ENCODE measurements at places on chromosomes 5 and 9. TPM values are rescaled to one million over a fixed set of nuclear protein-coding genes. Genes with fewer than 3 reads are reported as not detected.

SREK1IP1 gene
- total RNA-seq = 8.1 TPM

SPATA6L gene
- total RNA-seq = 2.8 TPM

TSPAN17 gene
- 64.5 TPM for total RNA-seq

ST8SIA4 gene
- total RNA-seq = 0.23 TPM

TAF1L gene
- not detected for total RNA-seq

SPINK1 gene
- 0.63 TPM for total RNA-seq

TMEM252 gene
- not detected for total RNA-seq

CCNJL gene
- 11.1 TPM for total RNA-seq

ANKRD31 gene
- 0.05 TPM for total RNA-seq

SLC45A2 gene
- not detected for total RNA-seq

KIF12 gene
- total RNA-seq = 2.0 TPM

TMEM250 gene
- 47.5 TPM for total RNA-seq

NTNG2 gene
- 0.83 TPM for total RNA-seq

SLC24A2 gene
- total RNA-seq = not detected

PGM5 gene
- total RNA-seq = not detected

DCTN4 gene
- 18.8 TPM for total RNA-seq

ACOT12 gene
- total RNA-seq = not detected

CBY3 gene
- not detected for total RNA-seq

TMEM174 gene
- not detected for total RNA-seq

ZFP2 gene
- total RNA-seq = 0.06 TPM

SHISAL2B gene
- not detected for total RNA-seq

GRM6 gene
- not detected for total RNA-seq

CER1 gene
- total RNA-seq = not detected

BTF3 gene
- total RNA-seq = 1,119 TPM

SPATA24 gene
- 4.4 TPM for total RNA-seq

DENND1A gene
- 9.4 TPM for total RNA-seq

ZNF454 gene
- total RNA-seq = not detected

RELL2 gene
- total RNA-seq = 5.0 TPM

FAM221B gene
- not detected for total RNA-seq

SLC36A2 gene
- total RNA-seq = not detected

GABRA1 gene
- not detected for total RNA-seq

NR6A1 gene
- 1.8 TPM for total RNA-seq

SCGB3A2 gene
- not detected for total RNA-seq

ZBED3 gene
- total RNA-seq = 4.7 TPM

GARIN3 gene
- total RNA-seq = not detected

FOXD4L3 gene
- 0.12 TPM for total RNA-seq

LEAP2 gene
- 0.62 TPM for total RNA-seq

NSA2 gene
- 145 TPM for total RNA-seq

PRSS3 gene
- 9.9 TPM for total RNA-seq

SLC1A1 gene
- 1.3 TPM for total RNA-seq

UAP1L1 gene
- 10.9 TPM for total RNA-seq

F12 gene
- 22.1 TPM for total RNA-seq

SLC4A9 gene
- total RNA-seq = not detected

WNK2 gene
- total RNA-seq = 5.8 TPM

ST6GALNAC6 gene
- total RNA-seq = 21.6 TPM

FBP2 gene
- 0.06 TPM for total RNA-seq

IFNK gene
- total RNA-seq = not detected

VCP gene
- total RNA-seq = 277 TPM

NUP155 gene
- total RNA-seq = 14.9 TPM

TRIM7 gene
- total RNA-seq = 29.9 TPM

Data from A549 treated with Hydrocortisone at 1 μM for 4 hours (cell line).